Tibial artery (tissue), 4 donors: ENCODE measurements at places on chromosomes 1 and 21.

- no peak for DNase-seq
Measured at GRCh38 chr21:29164323-29164942, 34.0 kb downstream of the MAP3K7CL start.

DNA sequence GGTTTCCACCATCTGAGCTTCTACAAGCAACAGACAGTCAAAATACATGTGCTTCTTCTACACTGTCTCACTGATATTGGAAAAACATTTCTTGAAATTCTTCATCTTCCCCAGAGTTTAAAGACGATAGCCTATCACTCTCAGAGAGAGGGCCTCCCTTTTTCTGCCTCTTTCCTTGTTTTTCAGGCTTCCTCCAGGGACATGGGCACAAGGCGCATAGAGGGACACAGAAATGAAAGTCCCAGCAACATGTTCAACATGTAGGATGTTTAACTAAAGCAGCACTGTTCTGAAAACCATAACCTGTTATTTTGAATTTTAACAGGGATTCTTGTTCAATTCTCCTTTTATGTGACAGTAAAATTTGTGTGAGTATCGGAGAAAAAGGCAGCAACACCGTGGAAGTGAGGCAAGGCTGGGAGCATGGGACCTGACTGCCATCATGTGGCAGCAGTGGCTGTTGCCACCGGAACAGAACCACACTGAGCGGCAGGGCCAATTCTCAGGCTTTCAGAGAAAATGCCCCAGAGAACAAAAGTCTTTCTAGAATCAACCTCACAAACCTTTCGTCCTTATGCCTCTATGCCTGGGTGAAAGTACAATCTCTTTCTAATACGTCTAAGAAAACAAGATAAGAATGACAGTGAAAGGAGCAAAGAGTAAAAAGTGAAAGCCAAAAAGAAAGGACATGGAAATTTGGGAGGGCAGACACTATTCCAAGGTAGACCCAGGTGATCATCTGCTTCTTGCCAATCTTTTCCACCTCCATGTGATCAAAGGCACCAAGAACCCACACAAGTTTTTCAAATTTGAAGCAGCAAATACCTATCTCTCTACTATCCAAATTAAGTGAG, 54.5 kb downstream of the PCNX2 start:
- peak; percentile 72 for DNase-seq

DNA sequence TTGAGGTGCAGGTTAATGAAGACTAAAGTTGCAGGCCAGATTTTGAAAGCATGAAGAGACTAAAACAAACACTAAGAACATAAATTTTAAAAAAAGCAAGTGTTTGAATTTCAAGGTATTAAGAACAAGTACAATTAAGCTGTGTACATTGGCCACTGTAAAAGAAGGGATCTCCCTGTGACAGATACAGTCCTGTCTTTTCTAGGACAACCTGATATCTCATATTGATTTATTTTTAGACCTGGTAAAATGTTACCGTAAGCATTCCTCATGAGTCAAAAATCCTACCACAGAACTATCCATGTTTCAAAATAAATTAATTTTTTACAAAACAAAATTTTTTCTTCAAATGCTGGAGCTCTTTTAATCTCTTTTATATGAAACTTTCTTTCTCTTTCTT, 39.4 kb downstream of the SLC22A15 start:
- DNase-seq: no peak

GRCh38 chr1:165726169-165726568, 27.8 kb upstream of the ALDH9A1 start:
- DNase-seq: no peak

DNA sequence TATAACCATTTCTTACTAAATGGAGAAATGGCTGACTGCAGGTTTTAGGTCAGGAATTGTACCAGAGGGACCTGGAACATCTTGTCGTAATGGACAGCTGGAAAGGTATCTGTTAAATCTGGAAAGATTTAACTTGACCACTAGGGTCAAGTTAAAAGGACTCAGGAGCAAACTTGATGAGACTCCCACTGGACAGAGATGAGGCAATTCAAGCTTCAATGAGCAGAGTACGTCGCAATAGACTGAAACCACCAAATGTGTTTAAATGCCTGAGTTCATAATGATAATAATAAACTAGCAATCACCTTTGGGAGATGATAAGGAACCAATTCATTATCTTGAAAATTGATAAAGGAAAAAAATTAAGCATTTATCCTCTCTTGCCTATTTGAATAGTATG, 8.7 kb downstream of the IFNLR1 start:
- DNase-seq: no peak

DNA sequence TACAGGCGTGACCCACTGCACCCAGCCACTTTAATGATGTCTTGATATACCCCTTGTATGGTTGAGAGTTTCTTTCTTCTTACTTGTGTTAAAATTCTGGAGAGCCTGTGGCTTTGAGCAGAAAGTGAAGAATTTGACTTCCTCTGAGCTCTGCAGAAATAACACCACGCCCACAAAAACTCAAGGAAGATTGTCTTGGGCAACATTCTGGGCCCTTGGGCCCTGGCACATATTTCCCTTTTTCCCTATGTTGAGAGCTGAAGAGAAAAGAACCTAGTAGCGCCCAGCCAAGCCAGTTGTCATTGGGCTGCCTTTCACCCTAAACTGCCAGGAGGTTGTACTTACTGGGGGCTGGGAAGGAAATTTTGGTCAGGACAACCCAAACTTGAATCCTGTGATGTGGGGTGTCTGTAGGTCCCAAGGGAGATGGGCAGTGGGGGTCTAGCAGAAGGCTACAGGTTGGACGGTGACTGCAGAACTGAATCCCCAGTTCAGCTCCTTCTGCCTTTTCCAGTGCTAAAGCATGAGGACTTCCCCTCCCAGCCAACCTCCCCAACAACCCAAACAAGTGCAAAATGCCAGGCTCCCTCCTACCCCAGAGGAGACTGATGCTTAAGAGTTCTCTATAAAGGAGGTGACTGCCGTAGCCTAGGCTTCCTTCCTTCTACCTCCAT, 11.7 kb upstream of the SNAPIN start:
- no peak for DNase-seq
